Astrocyte of the cerebellum (primary cell): ENCODE measurements at places on chromosomes 6 and 20.

DNA sequence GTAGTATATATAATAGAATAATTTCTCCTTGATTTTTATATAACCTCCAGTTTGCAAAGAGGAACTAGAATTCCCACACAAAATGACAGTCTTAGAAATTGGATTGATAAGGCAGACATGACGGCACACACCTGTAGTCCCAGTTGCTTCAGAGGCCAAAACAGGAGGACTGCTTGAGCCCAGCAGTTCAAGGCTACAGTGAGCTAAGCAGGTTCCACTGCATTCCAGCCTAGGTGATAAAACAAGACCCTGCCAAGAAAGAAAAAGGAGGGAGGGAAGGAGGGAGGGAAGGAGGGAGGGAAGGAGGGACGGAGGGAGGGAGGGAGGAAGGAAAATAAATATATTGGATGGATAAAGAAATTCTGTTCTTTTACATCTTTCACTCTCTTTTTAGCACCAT is 77.6 kb upstream of the SASH1 start:
- no peak for DNase-seq

GRCh38 chr6:87658516-87658915 is 43.5 kb downstream of the AKIRIN2 start:
- no peak for DNase-seq

DNA sequence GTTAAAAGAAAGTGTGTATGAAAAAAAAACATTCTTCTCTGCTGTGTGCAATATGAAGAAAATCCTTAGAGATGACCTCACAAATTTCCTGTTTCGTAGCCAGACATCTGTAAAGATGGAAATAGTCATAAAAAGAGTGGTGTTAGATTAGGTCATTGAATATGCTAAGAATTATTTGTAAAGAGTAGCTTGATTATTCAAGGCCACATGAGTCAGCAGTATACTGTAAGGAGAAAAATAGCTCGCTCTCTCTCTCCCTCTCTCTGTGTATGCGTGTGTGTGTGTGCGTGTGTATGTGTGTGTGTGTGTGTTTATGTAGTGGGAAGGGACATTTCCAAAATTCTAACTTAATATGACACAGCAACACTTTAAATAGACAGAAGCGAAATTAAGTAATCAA is 78.8 kb downstream of the PTCHD4 start:
- DNase-seq = peak; percentile 61

- no peak for DNase-seq
Measured at GRCh38 chr20:63132131-63132714, 83.7 kb downstream of the YTHDF1 start.
